ENCODE measurements at places on chromosomes 11 and 22. TPM values are rescaled to one million over a fixed set of nuclear protein-coding genes. Genes with fewer than 3 reads are reported as not detected.
A peak's percentile ranks its signal among the peaks of the same experiment; 100 is the strongest.

DDX17 gene
- total RNA-seq: 559 TPM

DNA sequence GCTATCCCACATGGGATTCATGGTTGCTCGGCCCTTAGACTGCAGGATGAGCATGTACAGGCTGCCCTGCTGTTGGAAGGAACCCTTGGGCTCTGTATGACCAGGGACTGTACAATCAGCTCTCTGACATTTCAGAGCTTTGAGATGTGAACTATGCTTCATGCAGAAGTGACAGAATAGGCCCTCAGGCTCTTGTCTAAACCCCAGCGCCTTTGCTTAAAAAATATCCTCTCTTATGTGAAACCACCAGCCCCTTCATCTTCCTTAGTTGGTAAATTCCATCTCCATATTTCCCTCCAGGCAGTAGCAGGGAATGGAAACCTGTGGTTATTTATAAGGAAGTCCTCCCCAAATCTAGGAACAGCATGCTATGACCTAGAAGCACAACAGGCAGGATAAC, 78.9 kb upstream of the PLET1 start:
- DNase-seq: no peak

DNA sequence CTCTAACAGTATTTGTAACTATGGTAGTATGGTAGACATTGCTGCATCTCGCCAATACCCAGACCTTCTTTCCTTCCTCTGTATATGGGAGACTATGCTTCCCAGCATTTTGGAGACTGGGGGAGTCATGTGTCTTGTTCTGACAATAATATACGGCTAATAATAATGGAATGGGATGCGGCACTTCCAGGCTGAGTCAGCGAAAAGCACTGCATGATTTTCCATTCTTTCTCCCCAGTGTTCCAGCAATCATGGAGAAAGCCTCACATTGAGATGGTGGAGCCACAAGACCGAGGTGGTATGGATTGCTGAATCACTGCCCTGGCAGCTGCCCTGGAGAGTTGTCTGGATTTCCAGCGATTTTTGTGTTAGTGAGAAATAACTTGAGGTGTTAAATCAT, 77.1 kb upstream of the FIBIN start:
- DNase-seq: no peak

DNA sequence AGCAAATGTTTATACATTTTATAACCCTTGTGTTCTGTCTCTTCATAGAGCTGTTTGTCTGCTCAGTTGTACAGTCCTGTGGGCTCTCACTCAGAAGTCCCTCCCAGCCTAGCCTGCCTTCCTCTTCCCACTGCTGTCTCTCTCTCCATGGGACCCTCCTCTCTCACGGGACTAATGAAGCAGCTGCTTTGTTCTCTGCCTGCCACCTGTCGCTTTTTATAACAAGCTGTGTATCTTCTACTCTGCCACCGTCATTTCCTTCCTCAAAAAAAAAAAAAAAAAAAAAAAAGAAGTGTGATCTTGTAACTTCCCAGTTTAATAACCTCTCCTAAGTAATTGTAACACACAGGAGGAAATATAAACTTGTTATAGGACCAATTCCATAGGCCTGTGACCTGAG, 92.2 kb upstream of the ALKBH3 start:
- peak; percentile 96 for DNase-seq

DNA sequence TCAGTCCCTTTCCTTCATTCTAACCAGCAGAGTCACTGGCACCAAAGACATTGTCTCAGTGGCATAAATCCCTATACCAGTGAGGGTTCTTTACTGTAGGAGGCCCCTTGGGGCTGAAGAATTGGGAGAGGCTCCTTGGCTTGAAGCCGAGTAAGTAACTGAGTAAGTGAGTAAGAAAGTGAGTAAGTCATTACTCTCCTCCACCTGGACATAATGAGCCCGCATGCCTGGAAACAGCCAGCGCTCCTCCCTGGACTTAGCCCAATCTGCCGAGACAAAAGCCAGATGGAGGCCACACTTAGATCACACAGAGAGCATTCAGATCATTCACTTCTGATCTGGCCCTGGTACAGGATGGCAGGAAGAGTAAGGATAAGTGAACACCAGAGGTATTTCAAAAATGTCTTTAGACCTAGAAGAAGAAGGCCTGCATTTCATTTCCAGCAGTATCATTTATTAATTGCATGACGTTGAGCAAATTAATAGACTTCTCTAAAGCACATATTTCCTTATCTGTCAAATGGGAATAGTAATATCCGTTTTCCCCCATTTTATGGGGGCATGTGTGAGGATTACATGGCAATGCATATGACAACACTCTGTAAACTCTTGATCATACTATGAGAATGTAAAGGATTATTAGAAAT, 8.2 kb upstream of the MICAL3 start:
- DNase-seq: peak; percentile 41

DNA sequence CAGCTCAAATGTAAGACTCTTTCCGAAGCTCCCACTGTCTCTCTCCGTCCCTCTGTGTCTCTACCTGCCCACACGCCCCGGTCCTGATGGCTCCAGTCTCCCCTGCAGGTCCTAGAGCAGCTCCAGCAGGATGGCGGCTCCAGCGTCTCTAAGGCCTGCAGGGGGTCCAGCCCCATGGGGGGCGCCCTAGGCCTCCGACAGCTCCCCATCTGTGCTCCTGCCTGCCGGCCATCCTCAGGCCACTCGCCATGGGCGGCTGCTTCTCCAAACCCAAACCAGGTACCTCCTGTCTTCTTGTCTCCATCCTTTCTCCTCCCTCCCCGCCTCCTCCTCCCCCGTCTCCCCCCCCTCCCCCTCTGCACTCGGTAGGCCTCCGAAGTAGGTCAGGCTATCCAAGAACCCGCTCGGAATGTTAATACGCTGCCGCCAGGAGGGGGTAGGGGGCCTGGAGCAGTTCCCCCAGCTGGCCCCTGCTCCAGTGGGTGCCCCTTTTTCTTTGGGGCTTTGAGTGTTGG, 699 bp downstream of the AIFM3 start:
- no peak for DNase-seq

- no peak for DNase-seq
Observed at GRCh38 chr11:46508360-46508759, 85.5 kb downstream of the AMBRA1 start.

DNA sequence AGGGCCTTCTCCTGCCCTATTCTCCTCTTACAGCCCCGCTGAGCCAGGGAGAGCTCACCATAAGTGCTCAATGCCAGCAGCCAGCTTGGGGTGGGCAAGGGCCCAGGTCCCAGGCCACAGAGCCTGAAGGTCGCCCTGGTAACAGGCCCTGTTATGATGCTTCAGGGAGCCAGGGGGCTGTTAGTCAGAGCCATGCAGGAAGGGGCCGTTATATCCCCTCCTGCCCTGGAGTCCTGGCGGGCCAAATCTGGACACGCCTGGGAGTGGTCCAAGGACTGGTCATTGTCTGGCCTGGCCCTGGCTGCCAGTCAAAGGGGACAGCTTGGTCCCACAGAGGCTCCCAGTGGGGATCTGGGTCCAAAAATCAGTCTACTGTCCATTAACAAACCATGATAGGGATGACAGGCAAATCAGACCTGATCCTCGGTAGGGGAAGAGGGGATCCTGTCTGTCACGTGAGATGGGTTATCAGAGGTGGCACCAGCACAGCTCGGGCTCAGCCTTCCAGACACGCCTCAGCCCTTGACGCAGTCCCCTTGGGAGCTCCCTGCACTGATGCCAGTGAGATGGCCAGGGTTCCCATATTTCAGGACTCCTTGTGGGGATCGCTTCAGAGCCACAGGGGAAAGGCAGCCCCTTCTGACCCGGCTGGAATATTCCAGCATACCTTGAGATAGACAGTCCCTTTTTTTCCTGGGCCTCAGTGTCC, 55.9 kb downstream of the LRRC32 start:
- DNase-seq: no peak

DNA sequence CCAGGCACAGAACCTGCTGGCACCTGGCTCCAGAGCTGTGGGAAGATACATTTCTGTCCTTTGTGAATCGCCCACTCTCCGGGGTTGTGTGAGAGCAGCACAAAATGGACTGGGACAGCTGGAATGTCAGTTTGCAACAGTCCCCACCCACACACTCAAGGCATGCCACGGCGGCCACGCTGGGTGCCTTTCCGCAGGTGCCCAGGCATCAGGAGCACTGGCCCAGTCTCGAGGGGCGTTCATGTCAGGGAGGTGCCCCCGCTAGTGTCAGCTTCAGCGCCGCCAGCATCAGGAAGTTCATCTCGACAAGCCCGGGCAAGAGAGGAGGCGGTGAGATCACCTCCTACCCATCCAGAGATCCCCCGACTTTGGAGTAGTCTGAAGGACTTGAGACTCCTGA, 2.1 kb downstream of the TP53AIP1 start:
- peak; percentile 20 for DNase-seq

TMEM179B gene
- total RNA-seq: 30.9 TPM

PRODH gene
- 0.43 TPM for total RNA-seq

SLC22A6 gene
- total RNA-seq: not detected

FGF3 gene
- not detected for total RNA-seq

GRCh38 chr11:94117197-94117574, 11.5 kb upstream of the PANX1 start:
- no peak for DNase-seq

GRCh38 chr11:113705871-113706655, at the start of gene TMPRSS5:
TMPRSS5 (minus strand) TSS chr11:113706308; CDS start chr11:113706224, 84 bp downstream.
- no peak for DNase-seq

PUS3 gene
- total RNA-seq: 13.0 TPM

DNA sequence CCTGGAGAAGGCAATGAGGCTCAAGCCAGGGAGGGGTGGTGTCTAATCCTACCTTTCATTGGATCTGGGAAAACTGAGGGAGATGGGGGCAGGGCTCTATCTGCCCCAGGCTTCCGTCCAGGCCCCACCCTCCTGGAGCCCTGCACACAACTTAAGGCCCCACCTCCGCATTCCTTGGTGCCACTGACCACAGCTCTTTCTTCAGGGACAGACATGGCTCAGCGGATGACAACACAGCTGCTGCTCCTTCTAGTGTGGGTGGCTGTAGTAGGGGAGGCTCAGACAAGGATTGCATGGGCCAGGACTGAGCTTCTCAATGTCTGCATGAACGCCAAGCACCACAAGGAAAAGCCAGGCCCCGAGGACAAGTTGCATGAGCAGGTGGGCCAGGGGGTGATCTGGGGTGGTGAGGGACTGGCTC, at the start of gene FOLR1:
Gene FOLR1, plus strand, starts transcription at position 180 of the 421 bp plus-strand sequence. Its CDS starts 34 bp downstream, at position 214.
- DNase-seq: peak; percentile 92

- DNase-seq: no peak
Observed at GRCh38 chr22:24376586-24376985, 50.8 kb upstream of the ADORA2A start.

SHISAL1 gene
- total RNA-seq: 0.31 TPM
